NCI-H1092 (cell line): ENCODE measurements at places on chromosomes 12 and 14.

DNA sequence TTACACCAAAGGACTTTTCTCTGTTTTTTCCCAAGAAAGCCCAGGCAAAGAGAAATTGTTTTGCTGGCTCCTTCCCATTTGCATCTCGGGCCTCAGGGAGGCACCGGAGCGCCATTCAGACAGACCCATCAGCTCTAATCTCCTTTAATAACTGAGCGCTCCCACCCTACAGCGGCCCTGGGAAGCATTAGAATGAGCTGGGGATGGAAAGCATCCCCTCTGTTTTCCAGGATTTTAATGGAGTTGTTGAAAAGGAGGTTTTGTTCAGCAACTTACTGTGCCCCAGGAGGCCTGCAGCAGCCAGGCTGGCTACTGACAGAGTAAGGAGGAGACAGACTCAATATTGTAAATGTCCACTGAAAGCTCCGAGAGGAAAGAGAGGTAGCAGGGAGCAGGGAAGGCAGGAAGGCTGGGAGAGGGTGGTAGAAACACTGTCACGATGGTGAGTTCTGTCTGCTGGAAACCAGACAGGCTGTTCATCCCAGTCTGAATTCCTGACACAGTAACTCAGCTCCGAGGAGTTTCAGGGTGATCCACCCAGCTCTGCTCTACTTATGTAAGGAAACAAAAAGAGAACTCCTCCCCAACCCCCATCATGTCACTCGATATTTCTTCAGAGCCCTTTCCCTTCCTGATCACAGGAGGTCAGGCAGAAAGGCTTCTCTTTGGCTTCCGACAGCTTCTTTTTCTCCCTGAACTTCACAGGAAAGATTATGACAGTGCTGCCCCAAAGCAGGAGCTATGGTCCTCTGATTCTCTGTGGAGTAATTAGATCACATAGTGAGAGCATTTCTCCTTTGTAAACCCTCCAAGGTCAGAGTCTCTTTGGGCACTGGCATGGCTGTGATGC, 62.5 kb upstream of the TMEM132D start:
- no peak for DNase-seq

DNA sequence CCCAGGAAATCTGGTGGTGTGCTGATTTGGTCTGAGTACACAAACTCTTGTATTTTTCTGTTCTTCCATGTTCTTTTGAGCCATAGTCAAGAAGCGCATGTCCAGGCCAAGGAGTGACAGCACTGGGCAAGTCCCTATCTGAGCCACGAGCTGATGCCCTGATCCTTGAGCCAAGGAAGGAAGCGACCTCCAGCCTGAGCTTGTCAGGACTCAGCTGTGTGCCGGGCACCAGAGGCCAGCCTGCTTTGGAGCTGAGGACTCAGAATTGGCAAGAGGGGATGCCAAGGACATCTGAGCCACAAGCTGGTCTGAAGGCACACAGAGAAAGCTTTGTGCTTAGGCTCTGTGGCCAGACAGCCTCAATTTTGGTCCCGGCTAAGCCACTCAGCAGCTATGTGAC, 52.6 kb downstream of the GALNT16 start:
- no peak for DNase-seq

DNA sequence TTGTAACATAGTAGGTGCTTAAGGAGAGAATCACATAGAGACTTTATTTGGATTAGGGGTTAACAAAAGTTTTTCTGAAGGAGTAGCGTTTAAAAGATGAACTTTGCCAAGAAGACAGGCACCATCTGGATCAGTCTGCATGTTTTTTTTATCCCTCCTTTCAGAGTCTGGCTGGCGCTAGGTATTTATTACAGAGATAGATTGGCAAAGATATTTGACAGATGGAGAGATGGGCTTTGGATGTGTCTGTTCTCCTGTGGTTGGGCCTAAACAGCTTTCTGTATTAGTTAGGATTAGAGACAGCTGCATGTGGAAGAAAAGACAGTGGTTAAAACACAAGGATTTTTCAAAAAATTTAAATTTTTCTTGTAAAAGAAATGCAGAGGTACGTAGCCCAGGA, 133.9 kb downstream of the C12orf75 start:
- no peak for DNase-seq

DNA sequence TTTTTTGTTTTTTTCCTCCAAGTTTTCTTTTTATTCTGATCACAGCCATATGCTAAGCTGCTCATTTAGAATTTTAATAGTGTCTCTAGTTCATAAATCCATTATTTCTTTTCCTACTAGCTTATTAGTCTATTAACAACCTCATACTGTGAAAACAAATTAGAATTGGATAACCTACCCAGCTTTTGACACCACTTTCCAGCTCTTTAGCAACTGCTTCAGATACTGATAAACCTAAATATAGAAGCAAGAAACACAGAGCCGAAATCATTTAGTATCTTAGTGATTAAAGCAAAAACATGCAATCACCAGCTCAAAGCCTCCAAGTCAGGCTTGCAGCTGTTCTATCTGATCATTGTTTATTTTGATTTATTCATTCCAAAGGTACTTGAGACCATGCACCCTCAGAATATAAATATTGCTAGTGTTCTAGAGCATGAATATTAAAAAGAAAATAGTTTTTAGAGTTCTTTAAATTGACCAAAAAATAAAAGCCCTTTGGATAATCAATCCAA, 121.5 kb downstream of the STXBP6 start:
- no peak for DNase-seq

DNA sequence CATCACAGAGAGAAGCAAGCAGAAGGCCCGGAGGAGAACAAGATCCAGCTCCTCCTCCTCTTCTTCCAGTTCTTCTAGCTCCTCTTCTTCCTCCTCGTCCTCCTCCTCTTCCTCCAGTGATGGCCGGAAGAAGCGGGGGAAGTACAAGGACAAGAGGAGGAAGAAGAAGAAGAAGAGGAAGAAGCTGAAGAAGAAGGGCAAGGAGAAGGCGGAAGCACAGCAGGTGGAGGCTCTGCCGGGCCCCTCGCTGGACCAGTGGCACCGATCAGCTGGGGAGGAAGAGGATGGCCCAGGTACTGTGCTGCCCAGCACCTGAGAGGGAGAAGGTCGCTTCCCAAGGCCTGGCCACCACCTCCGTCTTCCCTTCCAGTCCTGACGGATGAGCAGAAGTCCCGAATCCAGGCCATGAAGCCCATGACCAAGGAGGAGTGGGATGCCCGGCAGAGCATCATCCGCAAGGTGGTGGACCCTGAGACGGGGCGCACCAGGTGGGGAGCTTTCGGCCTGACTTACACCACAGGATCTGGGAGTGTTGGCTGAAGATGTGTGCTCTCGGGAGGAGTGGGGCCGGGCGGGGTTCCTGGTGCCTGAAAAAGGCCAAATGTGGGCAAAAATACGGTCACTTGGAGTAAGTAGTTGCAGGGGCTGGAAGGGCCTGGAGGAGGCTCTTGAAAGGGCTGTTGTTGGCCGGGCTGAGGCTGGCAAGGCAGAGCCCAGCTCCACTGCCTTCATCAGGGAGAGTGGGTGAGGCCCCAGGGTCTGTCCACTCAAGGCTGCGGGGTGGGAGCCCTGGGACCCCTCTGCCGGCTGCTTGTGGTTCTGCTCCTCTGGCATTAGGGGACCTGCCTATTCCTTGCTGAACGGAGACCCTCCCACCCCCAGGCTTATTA, 1.4 kb downstream of the ARL6IP4 start:
- no peak for DNase-seq

GRCh38 chr12:84480803-84481202, 431.8 kb downstream of the SLC6A15 start:
- DNase-seq: no peak

GRCh38 chr12:1793426-1794210, 26.7 kb upstream of the LRTM2 start:
- DNase-seq: no peak

DNA sequence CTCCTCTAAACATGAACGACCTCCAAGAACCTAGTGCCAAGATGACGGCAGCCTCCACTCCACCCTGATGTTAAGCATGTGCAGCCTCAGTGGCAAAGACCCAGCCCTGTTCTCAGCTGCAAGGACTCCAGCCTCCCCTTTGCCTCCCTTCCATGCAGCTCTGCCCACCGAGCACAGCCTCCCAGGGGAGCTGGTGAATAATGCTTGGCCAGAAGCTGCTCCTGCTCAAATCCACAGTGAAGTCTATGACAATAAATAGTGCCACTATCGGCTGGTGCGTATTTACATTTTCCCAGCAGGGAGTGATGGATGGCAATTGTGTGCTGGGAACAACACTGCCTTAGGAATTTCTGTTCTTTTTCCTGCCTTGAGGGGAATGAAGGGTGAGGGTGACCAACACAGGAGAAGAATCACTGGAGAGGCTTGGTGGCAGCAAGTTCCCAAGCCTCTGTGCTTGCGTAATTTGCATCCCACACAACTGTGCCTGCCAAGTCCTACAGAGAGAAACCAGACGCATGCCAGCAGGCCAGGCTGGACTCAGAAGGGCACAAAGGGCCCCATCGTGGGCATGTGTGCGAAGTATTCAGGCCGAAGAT, 29.9 kb upstream of the TC2N start:
- no peak for DNase-seq

GRCh38 chr12:120266180-120266870, 795 bp upstream of the PXN start:
- no peak for DNase-seq

- no peak for DNase-seq
Observed at GRCh38 chr14:88554457-88555286, at the start of gene PTPN21. Gene PTPN21 (minus strand): TSS chr14:88555007. CDS start chr14:88550417, 4,590 bp downstream.

DNA sequence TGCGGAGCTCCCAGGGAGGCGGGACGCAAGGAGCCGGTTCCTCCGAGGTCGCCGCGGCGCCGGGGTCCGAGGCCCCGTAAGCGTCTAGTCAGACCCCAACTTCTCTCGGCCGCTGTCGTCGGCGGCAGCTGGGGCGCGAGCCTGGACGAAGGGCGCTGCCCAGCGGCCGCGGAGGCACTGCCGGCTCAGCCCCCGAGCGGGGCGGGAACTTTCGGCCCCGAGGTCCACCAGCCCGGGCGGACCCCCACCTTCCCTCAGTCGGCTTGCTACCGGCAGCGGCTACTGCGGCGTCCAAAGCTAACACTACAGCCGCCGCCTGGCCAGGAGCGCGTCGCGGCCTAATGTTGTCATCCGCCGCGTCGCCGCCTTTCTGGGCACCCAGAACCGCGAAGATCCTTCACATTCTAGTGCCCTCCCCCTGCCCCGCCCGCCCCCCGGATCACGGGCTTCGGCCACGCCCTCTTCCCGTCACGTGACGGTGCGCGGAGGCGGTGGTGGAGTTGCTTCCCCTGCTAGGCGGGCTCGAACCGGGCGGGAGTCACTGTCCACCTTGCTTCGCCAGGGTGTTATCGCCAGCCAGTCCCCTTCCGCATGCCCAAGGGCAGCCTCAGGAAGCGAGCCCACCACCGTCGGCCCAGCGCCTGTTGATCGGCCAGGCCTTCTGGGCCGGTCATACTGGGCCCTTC, at the start of gene OSBPL8:
OSBPL8 (minus strand) TSS at position 372 of the 686 bp plus-strand sequence. CDS start 72,220 bp downstream, outside the sequence.
- peak; percentile 83 for DNase-seq

- no peak for DNase-seq
Observed at GRCh38 chr12:3202734-3203446, 125.7 kb downstream of the TSPAN9 start.

- peak; percentile 9 for DNase-seq
Observed at GRCh38 chr12:107510211-107510610, 175.4 kb upstream of the PWP1 start.

DNA sequence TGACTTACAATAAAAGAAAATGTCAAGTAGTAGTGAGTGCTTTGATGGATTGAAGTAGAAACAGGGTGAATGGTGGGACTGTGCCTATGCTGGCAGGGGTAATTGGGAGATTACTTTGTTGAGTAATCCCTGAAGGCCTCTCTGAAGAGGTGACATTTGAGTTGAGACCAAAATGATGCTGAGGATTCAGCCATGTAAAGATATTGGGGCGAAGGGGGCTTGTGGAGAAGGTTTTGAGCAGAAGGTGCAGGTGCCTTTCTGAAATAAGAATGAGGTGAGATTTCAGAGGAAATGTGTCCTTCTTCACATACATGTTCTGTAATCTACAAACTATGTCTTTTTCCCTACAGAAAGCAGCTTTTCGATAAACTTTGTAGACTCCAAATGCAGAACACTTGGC, 8.0 kb downstream of the GNG2 start:
- DNase-seq: no peak

GRCh38 chr14:100407376-100408102, 84.4 kb downstream of the SLC25A47 start:
- DNase-seq: no peak

DNA sequence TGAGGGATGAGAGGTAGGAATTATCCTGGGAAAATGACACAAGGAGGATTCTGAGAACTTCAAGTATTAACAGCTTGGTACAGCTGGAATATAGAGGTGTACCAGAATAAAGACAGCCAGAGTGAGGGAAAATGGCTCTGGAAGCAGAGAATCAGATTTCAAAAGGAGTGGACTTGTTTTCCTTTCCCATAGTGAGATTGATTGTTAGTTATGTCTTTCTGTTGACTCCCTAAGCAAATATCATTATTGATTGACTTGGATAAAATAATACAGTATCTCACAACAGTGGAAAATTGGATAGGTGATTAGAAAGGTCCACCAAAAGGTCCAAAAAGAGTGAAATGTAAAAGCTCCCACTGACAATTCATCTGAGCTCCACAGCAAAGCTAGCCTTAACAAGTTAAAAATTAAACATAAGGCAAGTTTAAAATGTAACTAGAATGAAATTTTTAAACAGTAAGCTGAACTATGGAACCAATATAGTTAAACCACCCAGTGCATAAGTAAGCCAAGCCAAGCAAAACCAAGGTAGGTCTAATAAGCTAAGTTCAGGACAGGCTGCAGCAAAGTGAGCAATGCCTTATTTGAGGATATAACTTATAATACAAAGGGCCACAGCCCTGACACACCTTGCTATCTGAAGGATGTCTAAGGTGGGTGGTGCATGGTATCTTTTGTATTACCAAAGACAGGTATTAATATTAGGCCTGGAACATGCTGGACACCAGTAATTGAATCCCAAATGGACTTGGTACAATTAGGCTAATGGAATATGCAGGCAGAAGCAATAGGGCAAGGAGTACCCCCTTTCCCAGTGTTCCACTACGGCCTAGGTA, 21.8 kb downstream of the ENTPD5 start:
- no peak for DNase-seq

DNA sequence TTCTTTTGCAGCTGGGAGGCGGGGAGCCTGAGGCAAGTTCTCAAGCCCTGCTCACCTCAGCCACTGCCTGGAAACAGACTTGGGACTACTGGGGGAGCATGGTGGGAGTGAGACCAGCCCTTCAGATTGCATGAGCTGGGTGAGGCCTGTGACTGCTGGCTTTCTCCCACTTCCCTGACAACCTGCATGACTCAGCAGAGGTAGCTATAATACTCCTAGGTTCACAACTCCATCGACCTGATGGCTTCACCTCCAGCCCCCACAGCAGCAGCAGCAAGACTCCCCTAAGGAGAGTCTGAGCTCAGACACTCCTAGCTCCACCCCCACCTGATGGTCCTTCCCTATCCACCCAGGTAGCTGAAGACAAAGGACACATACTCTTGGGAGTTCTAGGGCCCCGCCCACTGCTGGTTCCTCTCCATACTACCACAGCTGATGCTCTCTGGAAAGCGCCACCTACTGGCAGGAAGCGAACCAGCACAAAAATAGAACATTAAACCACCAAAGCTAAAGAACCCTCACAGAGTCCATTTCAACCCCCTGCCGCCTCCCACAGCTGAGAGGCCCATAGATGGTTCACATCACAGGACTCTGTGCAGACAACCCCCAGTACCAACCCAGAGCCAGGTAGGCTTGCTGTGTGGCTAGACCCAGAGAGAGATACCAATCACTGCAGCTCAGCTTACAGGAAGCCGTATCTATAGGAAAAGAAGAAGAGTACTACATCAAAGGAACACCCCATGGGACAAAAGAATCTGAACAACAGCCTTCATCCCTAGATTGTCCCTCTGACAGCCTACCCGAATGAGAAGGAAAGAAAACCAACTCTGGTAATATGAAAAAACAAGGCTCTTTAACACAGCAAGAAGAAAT, 68.7 kb downstream of the RPAP3 start:
- DNase-seq: no peak
